Stimulated activated naive CD4-positive, alpha-beta T cell (primary cell): ENCODE measurements at places on chromosomes 11 and 22.

GRCh38 chr22:21951931-21952465 is 650 bp downstream of the PPM1F start:
- no peak for DNase-seq

- DNase-seq, result no peak
Observed at GRCh38 chr11:106216281-106216680, 138.8 kb downstream of the AASDHPPT start.

DNA sequence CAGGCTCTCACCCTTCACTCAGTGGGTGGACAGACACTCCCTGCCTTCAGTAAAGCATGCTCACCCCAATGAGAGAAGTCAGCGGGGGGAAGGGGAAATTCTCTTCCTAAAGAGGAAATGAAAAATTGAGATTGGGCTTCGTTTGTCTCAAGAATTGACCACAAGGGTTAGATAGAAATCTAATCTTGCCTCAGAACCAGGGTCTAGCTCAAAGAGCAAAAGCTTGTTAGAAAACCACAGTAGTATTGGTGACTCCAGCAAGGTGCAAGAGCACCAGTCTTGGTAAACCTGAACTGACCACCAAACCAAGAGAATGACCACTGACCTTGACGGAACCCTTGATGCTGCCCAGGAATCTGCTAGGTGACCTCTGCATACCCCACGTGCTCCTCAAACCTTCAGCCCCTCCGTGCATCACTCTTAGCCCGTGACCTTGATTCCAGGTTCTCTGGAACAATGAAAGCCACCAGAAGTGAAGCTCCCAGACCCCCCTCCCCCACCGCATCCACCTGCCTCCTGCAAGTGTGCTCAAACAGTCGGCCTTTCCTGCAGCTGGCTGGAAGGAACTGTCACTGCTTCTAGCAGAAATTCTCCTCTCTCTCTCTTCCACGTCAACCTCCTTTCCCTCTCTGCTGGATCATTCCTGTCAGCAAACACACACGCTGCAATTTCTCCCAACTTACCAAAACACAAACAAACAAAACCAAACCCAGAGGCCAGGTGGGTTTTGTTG is 3.1 kb upstream of the TMA7B start:
- no peak for DNase-seq

DNA sequence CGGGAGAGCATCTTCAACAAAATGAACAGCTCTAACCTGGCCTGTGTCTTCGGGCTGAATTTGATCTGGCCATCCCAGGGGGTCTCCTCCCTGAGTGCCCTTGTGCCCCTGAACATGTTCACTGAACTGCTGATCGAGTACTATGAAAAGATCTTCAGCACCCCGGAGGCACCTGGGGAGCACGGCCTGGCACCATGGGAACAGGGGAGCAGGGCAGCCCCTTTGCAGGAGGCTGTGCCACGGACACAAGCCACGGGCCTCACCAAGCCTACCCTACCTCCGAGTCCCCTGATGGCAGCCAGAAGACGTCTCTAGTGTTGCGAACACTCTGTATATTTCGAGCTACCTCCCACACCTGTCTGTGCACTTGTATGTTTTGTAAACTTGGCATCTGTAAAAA is 109.9 kb downstream of the ARHGAP8 start:
- no peak for DNase-seq

DNA sequence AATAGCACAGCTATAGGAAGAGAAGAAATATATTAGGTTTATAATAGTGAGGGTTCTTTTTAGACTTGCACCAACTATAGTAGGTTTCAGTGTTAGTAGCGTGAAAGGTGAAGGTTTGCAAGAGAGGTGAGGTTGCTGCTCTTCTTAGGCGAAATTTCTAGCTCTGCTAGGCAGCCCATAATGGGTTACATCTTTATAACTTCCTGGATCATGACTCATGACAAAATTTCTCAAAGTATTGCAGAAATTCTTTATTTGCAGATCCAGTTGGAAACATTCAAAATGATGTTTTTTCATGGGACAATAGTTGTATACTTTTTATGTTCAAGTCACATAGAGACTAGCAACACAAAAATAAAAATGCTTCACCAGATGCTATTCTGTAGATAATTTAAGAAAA is 260.0 kb downstream of the SOX6 start:
- DNase-seq, result no peak

DNA sequence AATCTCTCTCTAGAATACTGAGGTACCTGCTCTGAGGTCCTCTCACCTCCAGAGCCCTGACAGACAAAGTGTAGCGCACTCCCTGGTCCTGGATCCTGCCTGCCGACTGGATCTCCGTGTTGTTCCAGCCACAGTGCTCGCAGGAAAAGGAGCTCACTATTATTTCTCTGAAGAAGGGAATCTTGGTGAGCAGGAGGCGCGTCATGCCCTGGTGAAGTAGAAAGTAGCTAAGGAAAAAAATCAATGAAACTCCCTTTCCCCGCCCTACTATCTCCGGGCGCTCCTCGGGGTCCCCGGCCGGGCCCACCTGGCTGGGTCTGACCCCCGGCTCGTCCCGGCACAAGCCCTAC is 412 bp downstream of the ZPR1 start:
- DNase-seq, result no peak

DNA sequence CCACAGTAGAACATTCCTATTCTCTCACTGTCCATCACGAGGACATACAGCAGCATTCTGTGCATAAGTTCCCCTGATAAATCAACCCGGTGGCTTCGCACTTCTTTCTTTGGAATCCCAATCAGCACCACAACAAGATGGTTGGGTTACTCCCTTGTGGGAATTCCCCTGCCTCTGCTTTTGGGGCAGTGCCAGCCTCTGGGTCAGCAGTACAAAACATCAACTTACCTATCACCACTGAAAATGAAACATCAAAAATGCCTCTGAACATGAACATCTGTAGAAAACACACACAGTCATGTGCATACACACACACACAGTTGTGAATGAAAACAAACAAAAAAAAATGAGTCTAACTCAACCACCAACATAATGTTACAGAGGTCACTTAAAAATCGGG is 79.3 kb downstream of the KCNA4 start:
- no peak for DNase-seq

- DNase-seq, result no peak
Observed at GRCh38 chr11:71502871-71503435, 24.1 kb upstream of the KRTAP5-7 start.

DNA sequence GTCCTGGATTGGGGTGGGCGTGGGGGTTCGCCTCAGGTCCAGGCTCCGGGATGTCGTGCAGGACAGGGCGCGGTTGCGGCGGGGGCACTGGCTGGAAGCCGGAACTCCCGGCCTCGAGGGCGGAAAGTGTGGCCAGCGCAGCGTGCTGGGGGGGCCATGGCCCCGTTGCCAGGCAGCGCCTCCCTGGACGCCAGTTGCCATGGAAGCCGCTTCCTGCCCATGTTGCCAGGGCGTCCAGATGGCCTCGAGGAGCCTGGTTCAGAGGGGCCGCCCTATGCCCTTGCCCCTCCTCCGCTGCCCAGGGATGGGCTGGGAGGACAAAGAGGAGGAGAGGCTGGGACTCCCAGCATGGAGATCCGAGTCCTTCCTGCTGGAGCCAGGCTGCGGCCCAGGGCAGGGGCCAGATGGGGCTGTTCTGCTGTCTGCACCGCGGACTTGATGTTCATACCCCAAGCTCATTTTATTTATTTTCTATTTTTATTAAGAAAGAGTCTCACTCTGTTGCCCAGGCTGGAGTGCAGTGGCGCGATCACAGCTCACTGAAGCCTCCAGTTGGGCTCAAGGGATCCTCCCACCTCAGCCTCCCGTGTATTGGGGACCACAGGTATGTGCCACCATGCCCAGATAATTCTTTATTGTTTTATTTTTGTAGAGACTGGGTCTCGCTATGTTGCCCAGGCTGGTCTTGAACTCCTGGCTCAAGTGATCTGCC is 4.6 kb upstream of the CCDC188 start:
- DNase-seq, result no peak

DNA sequence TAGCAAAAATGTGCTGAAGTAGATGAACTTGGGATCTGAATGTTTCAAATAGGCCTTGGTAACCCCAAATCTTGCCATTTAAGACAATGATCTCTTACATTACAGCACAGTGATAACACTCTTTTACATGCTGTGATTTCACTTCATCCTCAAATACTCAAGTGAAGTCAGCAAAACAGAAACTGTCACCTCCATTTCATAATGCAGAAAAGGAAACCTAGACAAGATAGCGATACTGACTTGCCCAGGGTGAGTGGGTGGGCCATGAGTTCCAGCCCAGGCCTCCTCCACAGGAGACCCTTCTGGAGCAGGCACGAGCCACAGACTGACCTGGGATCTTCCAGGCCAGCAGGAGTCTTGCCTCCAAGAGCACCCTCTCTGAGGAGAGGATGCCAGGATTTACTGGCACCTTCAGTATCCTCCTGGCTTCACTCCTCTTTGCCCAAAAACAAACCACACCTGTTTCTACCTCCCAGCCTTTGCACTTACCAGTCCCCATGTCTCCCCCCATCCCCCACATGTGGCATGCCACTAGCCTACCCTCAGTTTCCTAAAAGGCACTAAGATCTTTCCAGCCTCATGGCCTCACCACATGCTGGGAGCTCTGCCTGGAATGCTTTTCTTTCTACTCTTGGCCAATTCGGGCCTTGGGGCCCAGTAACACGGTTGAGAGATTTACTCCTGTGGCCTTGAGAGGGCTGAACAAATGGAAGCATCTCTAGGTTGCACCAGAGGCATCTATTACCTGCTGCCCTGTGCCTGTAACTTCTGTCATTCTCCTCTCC is 1.9 kb upstream of the DGAT2 start:
- no peak for DNase-seq

GRCh38 chr11:97756571-97757335 is 1264.0 kb upstream of the CNTN5 start:
- no peak for DNase-seq

DNA sequence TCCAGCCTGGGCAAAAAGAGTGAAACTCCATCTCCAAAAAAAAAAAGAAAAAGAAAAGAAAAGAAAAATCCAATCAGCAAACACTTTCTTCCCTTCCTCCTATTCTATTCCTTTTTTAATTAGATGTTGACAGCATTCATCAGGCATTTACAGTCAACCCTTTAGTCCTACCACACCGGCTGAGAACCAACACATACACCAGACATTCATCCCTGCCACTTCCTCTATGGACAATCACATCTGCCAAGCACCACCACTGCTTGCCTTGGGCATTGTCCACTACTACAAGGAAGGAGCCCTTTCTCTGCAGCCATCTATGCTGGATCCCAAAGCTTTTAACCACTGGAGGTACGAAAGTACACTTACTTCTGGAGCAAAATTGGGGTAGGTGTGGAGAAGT is 9.4 kb upstream of the SLN start:
- DNase-seq, result no peak

- DNase-seq, result no peak
Observed at GRCh38 chr22:20641919-20642579, 131.9 kb upstream of the SERPIND1 start.

DNA sequence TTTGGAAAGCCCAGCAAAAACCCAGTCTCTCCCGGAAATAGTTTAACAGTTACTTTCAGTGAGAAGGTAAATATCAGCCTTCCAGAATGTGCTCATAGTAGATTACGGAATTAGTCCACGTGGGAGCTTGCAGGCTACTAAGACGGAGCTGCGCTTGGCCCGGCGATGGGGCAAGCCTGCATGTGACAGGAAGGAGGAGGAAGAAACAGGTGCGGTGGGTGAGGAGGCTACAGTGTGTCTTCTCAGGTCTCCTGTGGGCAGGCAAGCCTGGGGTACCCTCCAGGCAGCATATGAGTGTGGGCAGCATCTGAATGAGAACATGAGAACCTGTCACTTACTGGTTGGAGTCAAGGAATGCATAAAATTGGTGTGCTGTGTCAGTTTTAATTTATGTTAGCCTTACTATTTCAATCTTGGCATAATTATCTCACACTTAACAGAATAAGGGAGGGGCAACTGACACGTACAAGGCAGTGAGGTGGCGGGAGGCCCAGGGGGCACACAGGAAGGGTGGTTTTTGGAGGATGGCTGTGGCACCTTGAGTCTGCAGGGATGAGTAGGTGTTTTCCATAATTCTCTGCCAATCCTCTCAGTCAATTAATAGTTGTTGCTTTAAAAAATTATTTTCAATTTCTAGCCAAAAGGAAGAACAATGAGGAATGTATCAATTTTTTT is 35.7 kb downstream of the CLMP start:
- DNase-seq, result no peak

DNA sequence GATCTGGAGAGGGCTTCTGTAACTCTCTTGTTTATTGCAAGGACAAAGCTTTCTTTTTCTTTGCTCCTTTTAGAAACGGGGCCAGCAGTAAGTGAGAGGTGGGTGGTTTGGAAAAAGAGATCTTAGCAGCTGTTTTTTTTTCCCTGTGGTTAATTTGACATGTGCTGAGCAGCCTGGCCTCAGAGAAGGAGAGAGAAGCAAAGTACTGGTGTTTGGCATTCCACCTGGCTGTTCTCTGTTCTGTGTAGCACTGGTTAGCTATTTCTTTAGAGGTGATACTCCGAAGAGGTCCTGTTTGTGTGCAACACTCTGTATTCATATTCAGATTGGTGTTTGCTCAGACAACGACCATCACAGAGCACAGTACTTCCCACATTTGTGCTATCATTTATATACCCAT is 80.8 kb upstream of the SORL1-AS1 start:
- no peak for DNase-seq

DNA sequence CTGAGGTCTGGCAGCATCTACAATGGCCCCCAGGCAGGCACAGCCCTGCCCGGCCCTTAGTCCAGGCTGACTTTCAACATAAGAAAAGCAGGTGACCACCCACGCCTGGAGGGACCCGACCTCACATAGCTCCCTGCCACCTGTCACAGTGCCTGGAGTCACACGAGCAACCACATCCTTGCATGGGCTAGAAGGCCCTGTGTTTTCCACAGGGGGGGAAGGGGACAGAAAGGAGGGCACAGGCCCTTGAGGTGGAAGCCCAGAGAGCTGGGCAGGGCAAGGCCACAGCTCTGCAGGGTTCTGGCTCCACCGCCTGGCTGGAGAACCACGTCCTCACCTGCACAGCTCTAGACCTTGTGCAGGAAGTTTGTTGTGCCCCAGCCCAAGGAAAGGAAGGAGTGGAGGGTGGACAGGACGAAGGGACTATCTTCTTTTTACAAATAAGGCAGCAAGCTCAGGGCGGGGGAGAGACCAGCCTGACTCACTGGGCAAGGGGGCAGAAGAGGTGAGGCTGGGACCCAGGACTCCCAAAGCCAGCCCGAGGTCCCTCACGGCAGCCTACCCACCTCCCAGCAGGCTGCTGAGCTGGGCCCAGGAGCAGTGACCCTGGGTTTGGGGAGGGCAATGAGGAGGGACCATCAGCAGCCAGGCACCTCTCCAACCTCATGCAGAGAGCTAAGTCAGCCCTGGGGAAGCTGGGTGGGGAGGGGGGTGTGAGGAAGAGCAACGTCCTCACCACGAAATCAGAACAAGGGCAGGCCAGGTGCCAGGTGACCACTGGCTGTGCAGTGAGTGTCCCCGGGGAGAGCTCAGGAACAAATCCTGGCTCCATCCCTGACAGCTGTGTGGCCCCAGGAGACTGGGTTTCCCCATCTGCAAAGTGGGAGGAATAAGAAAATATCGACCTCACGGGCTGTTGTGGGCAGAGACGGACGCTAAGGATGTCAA is 4.3 kb downstream of the C1QTNF6 start:
- DNase-seq, result no peak
